ENCODE measurements at places on chromosomes 3 and 15. TPM values are rescaled to one million over a fixed set of nuclear protein-coding genes. Genes with fewer than 3 reads are reported as not detected.

The GNAT1 gene
- total RNA-seq: not detected

The ELP6 gene
- total RNA-seq: 32.5 TPM

The STRIT1 gene
- not detected for total RNA-seq

The RAD51 gene
- 4.7 TPM for total RNA-seq

The THSD4 gene
- 110 TPM for total RNA-seq

The SECISBP2L gene
- 24.5 TPM for total RNA-seq

The GRAMD1C gene
- 14.4 TPM for total RNA-seq

The FBLN2 gene
- total RNA-seq: 1.6 TPM

The PROK2 gene
- total RNA-seq: not detected

The APEH gene
- total RNA-seq: 58.5 TPM
